Epithelial cell of esophagus (primary cell): ENCODE measurements at places on chromosomes 6 and 20.
A peak's percentile ranks its signal among the peaks of the same experiment; 100 is the strongest.

- DNase-seq: no peak
Measured at GRCh38 chr6:34648806-34649205, 47.8 kb downstream of the ILRUN start.

GRCh38 chr6:1609041-1609647, 571 bp upstream of the FOXC1 start:
- DNase-seq: no peak

DNA sequence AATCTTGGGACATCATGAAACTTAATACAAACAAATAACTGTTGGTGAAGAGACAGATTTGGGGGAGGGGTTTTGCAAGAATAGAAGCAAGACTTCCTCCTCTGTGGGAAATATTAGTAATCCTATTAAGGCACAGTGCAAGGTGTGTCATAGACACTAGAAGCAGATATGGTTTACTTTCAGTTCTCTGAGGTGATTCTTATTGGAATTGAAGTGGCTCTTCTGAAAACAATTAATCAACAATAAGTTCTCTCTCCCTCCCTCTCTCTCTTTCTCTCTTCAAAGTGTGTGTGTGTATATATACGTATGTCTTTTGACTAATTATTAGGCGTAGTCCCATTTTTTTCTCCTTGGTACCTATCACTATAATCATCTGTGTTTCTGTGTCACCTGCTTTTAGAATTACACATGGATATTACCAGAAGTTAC, 99.8 kb downstream of the HIVEP2 start:
- DNase-seq: peak; percentile 48

DNA sequence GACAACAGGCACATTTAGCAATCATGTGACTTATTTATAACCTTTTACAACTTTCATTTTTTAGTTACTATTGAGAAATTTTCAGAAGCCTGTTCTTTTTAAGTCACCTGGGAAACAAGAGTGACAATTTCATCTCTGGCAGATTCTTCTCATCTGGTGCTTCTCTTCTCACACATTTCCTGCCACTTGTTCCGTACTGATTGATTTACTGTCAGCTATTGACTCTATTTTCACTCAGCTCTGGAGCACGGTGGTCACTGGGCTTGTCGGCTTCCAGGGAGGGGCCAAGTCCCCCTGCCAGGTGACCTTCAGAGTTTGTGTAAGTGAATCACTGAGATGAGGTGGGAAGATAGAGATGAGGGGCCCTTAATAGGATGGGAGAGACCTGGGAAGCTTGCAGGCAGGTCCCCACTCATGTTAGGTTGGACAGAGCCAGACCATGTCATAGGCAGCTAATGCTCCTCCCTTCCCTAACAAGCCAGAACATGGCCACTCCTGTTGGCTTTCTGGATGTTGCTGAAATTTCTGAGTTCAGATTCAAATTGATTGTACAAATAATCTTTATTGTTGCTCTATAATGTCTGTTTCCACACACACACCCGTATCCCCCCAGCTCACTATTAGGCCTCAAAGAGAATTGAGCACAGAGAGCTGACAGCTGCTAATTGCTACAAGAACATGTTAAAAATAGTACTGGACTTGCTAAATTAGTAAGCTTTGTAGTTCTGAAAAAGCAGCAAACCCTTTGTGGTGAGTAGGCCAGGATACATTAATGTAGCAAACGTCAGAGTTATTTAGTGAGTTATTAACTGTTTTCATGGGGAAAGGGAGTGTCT, 13.3 kb downstream of the DUSP22 start:
- DNase-seq: peak; percentile 47

DNA sequence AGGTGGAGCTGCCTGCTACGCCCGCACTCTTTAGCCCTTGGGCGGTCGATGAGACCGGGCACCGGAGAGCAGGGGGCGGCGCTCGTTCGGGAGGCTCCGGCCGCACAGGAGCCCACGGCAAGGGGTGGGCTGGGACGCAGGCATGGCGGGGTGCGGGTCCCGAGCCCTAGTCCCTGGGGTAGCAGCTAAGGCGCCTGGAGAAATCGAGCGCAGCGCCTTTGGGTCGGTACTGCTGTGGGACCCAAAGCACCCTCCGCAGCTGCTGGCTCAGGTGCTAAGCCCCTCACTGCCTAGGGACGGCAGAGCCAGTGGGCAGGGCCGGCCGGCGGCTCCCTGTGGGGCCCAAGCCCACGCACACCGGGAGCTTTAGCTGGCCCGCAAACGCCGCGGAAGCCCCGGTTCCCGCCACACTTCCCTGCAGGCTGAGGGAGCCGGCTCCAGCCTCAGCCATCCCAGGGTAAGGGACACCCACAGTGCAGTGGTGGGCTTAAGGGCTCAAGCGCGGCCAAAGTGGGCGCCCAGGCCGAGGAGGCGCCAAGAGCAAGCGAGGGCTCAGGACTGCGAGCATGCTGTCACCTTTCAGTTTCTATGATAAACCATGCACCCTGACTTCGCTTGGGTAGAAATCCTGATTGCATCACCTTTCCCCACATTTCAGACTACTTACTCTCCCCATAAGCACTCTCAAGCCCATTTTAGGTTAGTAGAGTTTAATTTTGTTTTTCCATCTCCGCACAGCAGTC, 52.0 kb downstream of the MYLIP start:
- peak; percentile 11 for DNase-seq

DNA sequence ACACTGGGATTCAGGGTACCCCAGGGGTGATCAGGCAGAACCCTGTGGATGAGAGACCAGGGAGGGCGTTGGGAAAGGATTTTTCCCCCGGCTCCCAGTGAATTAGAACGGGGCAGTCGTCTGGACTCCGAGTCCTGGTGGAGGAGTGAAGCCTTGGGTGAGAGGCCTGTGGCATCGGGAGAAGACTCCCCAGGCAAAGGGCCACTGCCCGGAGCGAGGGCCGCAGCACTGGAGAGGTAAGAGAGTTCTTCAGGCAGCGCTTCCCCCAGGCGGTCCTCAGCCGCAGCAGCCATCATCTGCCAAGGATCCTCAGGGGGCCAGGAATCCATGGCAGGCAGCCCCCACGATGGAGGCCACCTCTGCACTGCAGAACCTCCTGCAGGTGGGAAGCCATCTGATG, 663 bp downstream of the C6orf15 start:
- DNase-seq: no peak

DNA sequence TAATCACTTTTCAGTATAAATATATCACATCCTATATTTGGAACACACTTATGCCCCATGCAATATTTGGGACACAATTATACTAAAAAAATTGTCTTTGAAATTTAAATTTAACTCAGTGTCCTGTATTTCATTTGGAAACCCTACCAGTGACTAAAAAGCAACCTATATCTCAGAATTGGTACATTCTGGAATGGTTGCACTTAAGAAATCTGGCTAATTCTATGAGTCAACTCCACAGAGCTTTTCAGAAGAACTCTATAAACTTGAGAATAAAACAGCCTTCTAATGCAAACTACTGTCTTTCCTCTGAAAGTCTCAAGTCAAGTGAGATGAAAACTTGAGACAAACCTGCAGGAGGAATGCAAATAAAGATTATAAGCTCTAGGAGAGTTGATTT, 320.2 kb downstream of the MAFB start:
- no peak for DNase-seq

DNA sequence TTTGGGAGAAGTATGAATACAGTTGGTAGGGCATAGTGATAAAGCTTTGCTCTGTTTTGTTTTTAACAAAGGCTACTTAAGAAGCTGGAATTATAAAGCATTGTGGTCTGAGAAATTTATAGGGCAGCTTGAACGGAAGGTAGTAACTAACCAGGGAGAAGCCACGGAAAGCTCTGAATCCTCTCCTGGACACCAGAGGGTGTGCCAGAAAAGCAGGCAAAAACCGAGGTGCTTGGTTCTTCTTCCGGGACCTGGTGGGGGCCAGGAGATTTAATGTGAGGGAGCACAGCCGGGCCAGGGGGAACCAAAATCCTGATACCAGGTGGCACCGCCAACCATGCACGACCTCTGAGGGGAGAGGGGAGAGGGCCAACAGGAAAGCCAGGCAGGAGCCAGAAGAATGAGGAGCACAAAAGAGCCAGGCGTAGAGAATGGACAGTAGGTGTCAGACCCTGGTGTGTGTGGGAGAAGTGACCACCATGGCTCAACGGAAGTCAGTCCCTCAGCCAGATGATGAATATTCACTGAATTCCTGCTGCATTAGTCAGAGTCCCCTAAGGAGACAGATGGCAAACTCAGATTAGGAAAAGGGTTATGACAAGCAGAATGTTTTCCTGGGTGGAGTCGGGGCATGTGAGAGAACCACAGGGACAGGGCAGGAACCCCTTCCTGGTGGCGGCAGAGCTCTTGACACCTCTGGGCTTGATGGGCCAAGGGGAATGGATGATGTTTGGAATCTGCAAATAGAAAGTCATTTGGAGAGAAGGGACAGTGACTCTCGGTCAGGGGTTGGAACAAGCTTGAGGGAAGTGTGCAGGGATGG, 262.3 kb downstream of the ZNF217 start:
- DNase-seq: no peak

- DNase-seq: no peak
Measured at GRCh38 chr6:5282191-5282623, 20.9 kb downstream of the FARS2 start.

DNA sequence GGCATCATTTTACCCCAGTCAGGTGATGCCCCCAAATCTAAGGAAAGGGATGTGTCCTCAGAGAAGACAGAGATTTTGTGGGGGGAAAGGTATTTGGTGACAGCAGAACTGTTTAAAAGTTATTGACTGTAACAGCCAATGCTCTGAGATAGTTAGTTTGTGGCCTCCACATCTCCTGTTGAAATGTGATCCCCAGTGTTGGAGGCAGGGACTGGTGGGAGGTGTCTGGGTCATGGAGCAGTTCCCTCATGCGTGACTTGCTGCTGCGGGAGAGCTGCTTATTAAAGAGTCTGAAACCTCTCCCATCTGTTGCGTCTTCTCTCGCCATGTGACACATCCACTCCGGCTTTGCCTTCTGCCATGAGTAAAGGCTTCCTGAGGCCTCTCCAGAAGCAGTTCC, 282.8 kb upstream of the FOXQ1 start:
- DNase-seq: no peak

- no peak for DNase-seq
Measured at GRCh38 chr6:40774932-40775331, 187.8 kb upstream of the LRFN2 start.

GRCh38 chr6:166068768-166069167, 98.9 kb downstream of the TBXT start:
- no peak for DNase-seq

DNA sequence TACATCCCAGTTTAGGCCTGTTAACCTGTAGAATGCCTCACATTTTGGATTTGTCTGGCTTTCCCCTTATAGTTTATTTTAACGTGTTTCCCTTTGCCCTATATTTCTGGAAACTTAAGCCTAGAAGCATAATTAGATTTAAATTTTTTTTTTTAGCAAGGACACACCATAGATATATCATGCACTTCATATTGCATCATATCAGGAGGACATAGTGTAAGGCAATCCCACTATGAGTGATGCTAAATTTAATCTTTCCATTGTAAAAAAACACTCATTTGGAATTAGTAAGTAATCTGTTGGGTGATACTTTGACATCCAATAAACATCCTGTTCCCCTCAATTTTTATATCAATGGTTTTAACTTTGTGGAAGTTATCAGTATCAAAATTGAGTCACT, 10.3 kb upstream of the FAXC start:
- DNase-seq: no peak

DNA sequence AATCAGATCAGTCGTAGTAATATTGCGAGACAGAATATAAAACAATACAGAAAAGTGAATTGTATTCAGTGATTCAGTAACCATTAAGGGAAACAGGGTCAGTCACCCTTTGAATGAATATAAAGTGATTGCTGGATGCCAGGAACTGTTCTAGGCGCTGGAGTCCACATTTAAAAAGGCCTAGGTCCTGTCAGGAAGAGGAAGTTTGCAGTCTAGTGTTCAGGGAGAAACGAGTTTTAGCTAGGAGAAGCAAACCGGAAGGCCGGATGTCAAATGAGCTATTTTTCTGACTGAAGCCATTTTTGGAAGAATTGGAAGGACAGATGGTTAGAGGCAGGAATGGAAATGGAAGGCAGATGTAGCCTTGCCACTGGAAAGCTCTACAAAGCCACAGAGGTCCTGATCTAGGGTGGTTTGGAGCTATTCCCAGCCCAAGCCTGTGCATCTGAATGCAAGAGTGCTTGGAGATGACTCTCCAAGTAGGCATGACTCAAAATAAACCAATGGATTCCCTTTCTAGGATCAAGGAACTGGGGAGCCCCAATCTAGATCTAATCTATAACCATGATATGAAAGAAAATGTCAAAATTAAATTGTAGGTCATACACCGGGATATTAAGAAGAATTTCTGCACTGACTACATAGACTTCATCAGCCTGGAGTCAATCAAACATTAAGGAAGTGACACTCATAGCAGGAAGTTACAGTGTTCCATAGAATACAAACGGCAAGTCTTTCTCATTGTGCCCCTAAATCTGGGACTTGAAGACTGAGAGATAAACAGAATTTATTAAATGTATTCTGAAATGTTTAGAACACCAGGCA, 36.8 kb upstream of the CDKAL1 start:
- no peak for DNase-seq

- no peak for DNase-seq
Measured at GRCh38 chr6:66032626-66033025, 325.6 kb upstream of the EYS start.

GRCh38 chr6:130615816-130616215, 211.4 kb upstream of the SMLR1 start:
- no peak for DNase-seq

- no peak for DNase-seq
Measured at GRCh38 chr6:136820561-136820960, 1.8 kb upstream of the PEX7 start.

- DNase-seq: no peak
Measured at GRCh38 chr6:69422475-69422874, 374.3 kb downstream of the LMBRD1 start.

DNA sequence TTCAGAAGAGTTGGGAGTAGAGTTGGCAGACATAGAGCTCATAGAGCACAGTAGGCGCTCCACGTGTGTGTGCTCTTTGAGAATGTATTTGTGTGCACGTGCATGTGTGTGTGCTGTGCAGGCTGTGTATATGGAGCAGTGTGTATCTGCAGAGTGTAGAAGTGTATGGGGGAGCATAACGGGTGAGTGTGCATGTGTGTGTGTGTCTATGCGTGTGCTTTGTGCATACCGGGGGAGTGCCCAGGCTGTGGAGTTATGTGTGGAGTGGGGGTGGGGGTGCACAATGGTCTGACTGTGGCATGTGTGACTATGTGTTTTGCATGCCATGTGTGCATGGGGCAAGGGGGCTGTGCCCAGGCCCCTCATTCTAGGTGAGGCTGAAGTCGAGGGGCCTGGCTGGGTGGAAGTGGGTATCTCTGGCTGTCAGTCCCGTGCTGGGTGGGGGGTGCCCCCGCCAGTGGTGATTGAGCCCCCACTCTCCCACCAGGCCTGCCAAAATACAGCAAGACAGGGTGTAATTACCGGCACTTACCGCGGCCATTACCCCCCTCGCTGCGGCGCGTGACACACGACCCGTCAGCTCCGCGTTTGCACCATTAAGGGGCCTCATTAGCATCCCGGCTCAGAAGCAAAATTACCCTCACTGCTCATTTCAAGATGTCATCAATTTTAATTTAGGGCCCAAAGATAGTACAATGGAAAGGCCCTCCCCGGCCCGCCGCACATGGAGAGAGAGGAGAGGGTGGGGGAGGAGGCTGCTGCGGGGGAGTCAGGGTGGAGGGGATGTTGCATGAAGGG, 39.1 kb downstream of the MDFI start:
- DNase-seq: no peak

- DNase-seq: peak; percentile 38
Measured at GRCh38 chr20:40255365-40255764, 433.7 kb downstream of the MAFB start.

- DNase-seq: no peak
Measured at GRCh38 chr6:110408901-110409300, 6.5 kb downstream of the DDO start.

- DNase-seq: peak; percentile 86
Measured at GRCh38 chr6:12113190-12113577, 101.1 kb downstream of the HIVEP1 start.
